ENCODE measurements at places on chromosomes 12 and 14.

- DNase-seq = no peak
Observed at GRCh38 chr12:75196865-75197264, 12.8 kb downstream of the KCNC2 start.

GRCh38 chr12:124248941-124249825 is 45.7 kb upstream of the RFLNA start:
- DNase-seq = no peak

- no peak for DNase-seq
Observed at GRCh38 chr14:92973798-92974372, 50.9 kb downstream of the CHGA start.

DNA sequence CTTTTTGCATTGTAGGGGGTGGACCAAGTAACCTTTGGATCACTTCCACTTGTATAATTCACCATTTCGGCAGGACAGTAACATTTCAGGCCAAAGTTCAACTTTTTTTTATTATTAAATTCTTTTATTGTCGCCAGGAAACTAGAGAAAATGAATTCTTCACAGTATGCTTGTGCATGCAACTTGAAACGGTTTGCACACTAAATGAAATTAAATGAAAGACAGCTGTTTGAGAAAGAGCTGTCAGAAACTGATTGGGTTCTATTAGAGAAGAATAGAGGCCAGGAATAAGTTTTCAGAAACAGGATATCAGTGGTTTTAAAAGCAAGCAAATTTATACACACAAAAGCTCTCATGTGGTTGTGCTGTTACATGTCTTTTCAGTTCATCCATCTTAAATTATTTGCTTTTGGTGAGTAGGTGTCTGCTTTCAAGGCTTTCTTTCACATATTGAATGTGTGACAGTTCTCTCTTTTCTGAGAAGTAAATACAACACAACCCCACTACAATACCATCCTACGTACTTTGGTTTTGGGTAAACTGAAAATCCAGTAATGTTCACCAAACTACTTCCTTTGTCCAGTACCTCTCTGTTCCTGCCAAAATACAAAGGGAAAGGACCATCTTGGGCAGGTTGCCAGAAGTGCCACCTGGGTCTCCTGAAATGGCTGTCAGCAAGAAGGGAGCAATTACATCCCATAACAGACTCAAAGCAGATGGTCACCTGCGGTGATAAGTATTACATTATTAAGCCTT is 291.7 kb downstream of the RAD51B start:
- DNase-seq = peak; percentile 21

- DNase-seq = no peak
Observed at GRCh38 chr12:47591361-47591791, 114.5 kb downstream of the RPAP3 start.

- no peak for DNase-seq
Observed at GRCh38 chr12:110844551-110845338, 2.0 kb upstream of the CCDC63 start.

- DNase-seq = no peak
Observed at GRCh38 chr14:97517566-97518234, 720.5 kb downstream of the VRK1 start.

GRCh38 chr14:74886001-74886400 is 4.3 kb downstream of the DLST start:
- DNase-seq = no peak

DNA sequence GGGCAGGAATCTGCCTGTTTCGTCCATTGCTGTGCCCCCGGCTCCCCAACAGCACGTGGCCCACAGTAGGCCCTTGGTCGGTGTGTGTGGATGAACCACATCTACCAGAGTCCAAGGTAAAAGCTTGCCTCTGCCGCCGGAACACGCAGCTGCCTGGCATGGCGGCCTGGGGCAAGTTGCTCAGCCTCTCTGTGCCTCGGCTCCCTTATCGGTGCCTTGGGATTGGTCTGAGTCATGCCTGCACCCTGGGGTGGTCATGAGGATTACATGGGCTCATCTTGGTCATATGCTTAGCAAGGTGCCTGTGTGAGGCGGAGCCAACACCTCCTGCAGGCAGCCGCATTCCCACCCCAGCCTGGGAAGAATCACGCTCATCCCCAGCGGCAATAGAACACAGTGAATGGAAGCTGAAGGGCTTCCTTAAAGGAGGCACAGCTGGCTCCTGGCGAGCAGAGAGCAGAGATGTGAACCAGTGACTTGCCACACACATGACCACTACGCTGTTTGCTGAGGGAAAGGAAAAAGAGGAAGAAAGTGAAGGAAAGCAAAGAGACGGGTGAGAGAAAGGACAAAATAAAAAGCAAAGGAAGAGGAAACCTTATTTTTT is 5.5 kb upstream of the SCARB1 start:
- no peak for DNase-seq

DNA sequence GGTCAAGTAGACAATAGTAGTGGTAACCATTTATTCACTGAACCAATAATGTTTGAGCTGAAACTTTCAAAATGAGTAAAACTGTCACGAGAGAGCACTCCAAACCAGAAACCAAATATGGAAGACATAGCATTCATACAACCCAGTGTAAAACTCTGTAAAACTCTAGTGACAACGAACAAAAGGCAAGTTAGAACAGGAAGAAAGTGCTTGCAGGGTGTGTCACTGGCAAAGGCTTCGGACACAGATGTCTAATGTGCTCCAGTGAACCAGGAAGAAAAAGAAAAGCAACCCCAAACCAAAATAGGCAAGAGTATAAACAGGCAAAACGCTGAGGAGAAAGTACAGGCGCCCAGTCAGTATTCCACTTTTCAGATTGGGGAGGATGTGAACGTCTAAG is 79.3 kb upstream of the FZD10 start:
- no peak for DNase-seq

- no peak for DNase-seq
Observed at GRCh38 chr12:54409267-54409666, 9.8 kb downstream of the ITGA5 start.

DNA sequence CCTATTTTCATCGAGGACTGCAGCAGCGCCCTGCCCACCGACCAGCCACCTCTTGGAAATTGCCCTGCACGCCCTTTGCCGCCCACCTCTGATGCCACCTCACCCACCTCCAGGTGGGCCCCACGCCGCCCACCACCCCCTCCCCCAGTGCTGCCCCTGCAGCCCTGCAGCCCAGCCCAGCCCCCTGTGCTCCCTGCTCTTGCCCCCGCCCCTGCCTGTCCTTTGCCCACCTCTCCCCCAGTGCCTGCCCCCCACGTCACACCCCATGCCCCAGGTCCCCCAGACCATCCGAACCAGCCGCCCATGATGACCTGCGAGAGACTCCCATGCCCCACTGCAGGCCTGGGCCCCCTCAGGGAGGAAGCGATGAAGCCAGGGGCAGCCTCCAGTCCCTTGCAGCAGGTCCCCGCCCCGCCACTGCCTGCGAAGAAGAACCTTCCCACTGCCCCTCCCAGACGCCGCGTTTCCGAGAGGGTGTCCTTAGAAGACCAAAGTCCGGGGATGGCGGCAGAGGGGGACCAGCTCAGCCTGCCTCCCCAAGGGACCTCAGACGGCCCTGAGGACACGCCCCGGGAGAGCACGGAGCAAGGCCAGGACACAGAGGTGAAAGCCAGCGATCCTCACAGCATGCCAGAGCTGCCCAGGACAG is 96.5 kb downstream of the LGMN start:
- no peak for DNase-seq

- no peak for DNase-seq
Observed at GRCh38 chr12:630656-631632, 32.3 kb downstream of the NINJ2 start.

- no peak for DNase-seq
Observed at GRCh38 chr12:118526255-118527095, 150.1 kb downstream of the SUDS3 start.

GRCh38 chr12:85781766-85782165 is 54.4 kb downstream of the RASSF9 start:
- DNase-seq = no peak

DNA sequence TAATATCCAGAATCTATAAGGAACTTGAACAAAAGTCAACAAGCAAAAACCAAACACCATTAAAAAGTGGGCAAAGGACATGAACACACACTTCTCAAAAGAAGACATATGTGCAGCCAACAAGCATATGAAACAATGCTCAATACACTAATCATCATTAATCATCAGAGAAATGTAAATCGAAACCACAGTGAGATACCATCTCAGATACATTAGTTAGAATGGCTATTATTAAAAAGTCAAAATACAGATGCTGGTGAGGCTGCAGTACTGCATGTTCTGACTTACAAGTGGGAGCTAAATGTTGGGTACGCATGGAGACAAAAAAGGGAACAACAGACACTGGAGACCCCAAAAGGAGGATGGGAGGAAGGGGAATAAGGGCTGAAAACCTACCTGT is 67.1 kb downstream of the BLTP3B start:
- DNase-seq = no peak

- DNase-seq = no peak
Observed at GRCh38 chr12:122161682-122162081, 12.3 kb downstream of the IL31 start.

- no peak for DNase-seq
Observed at GRCh38 chr12:57243521-57244311, 7.3 kb downstream of the STAC3 start.

DNA sequence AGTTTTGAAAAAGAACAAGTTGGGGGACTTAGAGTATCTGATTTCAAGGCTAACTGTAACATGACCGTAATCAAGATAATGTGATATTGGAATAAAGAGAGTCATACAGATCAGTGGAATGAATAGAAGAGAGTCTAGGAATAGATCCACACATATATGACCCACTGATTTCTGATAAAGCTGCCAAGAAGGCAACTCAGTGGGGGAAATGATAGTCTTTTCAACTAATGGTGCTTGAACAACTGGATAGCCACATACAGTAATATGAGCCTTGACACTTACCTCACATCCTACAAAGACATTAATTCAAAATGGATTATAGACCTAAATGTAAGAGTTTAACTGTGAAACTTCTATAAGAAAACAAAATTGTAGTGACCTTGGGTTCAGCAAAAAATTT is 3.8 kb downstream of the PRKCH start:
- DNase-seq = no peak

- no peak for DNase-seq
Observed at GRCh38 chr14:90601563-90601962, 204.7 kb downstream of the CALM1 start.

DNA sequence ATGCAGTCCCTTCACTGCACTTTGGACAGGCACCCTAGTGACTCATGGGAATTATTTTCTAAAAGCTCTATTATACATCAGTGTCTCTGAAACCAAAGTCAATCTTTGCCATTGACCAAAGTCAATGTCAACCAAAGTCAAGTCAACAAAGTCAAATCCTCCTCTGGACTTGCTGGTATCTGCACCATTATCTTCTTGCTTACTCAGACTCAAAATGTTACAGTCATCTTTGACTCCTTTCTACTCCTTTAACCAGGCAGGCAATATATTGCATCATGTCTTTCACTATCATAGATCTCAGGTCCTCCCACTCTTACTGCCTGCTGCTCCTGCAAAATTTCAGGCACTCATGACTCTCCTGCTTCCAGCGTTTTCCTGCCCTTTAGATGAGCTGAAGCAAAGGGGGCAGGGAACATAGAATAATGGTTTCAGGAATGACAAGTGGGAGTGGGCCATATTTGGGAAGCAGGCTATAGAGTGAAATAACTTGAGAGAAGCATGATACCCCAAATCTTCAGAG is 39.2 kb downstream of the IGF1 start:
- DNase-seq = no peak

DNA sequence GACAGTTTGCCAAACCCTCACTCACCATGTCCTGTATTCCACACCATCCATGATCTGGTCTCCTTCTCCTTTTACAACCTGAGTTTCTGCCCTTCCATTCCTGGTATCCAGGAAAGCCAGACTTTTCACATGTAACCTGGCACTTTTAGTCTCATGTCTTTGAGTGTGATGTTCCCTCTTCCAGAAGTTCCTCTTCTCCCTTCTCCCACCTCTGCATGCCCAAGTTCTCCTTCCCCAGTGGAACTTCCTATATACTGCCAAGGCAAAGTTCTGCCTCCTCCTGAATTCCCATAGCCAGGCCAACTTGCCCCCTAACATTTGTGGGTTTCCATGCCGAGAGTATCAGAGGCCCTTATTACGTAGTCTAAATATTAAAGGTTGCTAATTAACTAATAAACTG is 3.2 kb upstream of the ITPR2 start:
- DNase-seq = no peak

DNA sequence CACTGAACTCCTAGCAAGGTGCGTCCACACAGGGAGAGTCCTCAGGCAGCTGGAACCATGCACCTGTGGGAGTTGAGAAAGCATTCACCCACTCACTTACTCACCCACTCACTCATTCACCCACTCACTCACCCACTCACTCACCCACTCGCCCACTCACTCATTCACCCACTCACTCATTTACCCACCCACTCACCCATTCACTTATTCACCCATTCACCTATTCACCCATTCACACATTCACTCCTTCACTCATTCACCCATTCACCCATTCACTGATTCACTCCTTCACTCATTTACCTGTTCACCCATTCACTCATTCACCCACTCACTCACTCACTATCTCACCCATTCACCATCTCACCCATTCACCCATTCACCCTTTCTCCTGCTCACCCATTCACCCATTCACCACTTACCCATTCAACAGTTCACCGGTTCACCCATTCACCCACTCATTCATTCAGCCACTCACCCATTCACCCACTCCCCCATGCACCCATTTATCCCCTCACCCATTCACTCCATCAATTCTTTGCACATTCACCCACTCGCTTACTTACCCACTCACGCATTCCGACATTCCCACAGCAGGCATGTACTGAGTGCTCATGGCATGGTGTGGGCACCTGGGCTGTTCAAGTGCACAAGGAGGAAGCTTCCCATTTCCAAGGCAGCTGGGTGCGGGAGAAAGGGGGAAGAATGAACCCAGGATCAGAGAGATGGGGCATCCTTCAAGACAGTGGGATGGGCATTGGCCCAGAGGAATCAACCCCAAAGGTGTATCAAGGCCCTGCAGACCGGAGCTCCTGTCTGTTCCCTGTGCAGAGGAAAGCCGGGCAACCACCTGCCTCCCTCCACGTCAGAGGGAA is 135.2 kb upstream of the C14orf180 start:
- no peak for DNase-seq

DNA sequence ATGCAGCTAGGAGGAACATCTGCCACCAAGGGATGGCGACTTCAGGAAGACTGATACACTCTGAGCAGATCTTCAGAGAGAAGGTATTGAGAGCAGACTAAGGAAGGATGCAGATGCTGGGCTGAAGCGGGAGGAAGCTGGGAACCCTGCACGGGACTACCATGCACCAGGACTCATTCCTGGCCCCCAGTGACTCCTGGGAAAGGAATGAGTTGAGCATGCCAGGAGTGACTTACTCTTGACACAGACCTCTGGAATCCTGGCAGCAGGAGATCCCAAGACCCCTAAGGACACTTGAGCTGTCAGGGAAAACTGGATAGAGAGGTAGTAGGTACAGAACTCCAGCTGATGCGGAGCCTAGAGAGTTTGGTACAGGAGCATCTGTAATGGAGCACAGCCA is 336.1 kb downstream of the RPS29 start:
- no peak for DNase-seq
